ENCODE measurements at places on chromosomes 12 and 14. TPM values are rescaled to one million over a fixed set of nuclear protein-coding genes. Genes with fewer than 3 reads are reported as not detected.

- DNase-seq = no peak
These were observed 98.9 kb downstream of the CHST11 start for GRCh38 chr12:104555648-104556047.

GRCh38 chr12:58425481-58426392, 484.4 kb downstream of the ATP23 start:
- DNase-seq = no peak

- no peak for DNase-seq
These were observed 68.2 kb upstream of the MUCL1 start for GRCh38 chr12:54786081-54786480.

GRCh38 chr12:49293056-49293956, 1.6 kb upstream of the PRPH start:
- no peak for DNase-seq

GRCh38 chr12:120998435-120998834, 17.9 kb downstream of the C12orf43 start:
- DNase-seq = no peak

DNA sequence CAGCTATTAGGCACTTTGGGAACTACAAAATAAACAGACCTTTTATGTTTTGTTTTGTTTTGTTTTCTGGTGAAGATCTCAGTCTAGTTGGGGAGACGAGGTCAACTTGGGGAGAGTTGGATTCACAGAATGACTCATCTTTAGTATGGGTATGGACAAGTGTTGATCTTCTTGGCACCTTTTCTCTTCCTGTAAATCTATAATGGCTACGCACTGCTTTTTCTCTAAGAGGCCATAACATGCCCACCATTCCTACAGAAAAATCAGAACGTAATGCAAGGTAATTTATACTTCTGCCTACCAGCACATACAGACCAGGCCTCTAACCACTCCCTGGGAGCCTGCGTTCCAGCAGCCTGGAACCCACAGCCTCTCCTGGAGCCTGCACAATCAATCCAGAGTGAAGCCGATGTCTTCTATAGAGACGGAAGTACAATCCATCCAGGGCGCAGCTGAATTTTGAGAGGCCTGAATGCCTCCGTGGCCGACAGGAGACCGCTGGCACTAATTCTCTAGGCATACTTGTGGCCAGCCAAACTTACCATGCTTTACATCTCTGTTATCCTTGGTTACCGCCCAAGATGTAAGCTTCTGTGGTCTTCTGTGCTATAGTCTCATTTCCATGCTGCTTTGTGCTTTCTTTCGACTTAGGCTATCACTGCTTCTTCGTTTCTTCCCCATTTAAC, 717 bp downstream of the PPHLN1 start:
- no peak for DNase-seq

- no peak for DNase-seq
These were observed 11.9 kb upstream of the SH2B3 start for GRCh38 chr12:111393700-111394300.

DNA sequence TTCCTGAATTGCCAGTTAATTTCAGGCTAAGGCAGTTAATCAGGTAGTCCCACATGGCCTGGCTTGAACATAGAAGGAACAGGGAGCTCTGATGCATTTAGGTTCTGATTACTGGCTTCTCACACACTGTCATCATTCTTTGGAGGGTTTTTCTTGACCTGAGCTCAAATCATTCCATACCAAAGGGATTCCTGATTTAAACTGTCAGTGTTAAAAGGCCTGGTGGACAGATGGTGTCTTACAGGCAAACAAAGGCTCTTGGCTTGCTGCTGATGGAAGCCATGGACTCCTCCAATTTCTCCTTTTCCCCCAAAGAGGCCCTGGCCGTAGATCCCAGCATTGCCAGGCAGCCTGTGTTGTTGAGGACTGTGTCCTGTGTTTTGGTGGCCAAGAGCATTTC, 30.2 kb downstream of the CACNA1C start:
- no peak for DNase-seq

DNA sequence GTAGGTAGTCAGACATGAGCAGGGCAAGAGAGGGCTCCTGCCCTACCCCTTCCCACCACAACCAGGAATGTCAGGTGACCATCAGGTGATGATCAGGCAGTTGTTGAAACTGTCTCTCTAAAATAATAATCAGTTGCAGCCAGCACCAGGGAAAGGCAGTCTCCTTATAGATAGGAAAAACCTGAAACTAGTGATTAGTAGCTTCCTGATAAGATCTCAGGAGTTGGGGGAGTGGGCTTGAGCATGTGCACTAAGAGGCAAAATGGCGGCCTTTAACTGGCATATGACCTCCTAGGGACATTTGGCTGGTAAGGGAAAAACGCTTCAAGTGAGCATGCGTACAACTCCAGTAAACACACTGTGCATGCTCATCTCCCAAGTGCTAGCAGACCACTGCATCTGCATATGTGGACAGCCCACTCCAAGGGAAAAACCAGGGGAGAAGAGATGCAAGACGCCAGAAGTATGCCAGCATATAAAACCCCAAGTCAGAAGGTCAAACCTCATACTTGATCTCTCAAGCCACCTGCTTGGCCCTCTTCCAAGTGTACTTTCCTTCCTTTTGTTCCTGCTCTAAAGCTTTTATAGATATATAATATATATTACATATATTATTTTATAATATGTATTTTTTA, 37.1 kb downstream of the TGFB3 start:
- no peak for DNase-seq

DNA sequence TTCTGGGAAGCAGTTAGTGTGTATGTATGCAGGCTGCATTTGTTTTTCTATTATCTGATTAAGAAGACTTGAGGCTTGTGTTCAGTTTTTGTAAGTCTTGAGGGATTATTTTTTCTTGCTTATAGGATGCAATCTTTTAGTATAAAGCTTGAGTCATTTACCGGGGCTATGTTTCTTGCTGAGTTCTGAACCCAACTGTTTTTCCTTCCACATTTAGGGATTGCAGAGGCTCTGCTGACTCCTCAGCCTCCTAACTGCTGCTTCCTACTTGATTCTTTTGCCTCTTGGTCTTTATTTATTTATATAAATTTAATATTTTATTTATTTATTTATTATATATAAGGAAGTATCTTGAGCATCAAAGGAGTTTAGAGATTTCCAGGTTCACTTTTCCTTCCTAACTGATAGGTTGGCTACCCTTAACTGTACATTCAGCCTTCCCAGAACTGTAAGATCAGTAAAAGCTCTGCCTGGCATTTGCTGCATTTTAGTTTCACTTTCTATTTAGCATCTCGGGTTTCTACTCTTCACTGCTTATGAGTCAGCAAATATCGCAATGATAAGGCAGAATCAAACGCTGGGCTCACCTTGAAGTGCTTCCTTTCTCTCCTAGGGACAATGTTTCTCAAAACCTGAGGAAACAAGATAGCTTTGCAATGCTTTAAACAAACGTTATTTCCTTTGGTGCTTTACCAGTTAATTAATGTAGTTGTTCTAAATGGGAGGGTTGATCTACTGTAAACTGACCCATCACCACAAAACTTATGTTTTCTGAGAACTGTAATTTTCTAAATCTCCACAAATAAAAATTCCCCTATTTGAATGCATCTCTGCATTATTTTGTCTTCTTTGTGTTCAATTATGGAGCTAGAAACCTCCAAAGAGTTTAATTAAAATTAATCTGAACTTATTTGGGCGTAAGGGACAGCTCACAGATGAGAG, 1183.7 kb upstream of the TMEM132C start:
- peak; percentile 54 for DNase-seq

DNA sequence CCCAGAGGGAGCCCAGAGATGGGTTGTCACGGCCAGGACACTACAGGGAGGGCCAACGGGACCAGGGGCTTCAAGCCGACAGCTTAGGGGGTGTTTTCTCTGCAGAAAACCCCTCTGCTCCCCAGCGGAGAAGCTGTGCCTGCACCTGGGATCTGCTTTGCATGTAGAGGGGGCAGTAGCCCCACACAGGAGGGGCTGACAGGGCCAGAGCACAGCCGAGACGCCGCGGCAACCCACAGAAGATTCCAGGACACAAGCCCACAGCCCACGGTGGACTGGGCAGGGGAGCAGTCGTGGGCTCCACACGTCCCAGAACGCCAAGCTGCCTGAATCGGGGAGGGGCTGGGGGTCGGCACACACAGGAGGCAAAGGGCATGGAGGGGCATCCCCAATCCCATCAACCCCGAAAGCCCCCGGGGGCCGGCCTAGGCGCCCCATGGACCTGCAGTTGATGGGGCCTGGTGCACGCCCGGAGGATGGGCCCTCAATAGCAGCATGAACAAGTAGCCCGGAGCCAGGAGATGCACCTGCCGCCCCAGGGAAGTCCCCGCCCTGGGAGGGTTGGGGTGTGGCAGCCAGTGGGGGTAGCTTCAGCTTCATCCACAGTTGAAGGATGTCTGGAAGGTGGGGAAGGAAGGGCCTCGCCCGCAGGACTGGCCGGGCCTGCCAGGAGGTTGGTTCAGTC, 30.5 kb upstream of the TMEM179 start:
- DNase-seq = no peak

GRCh38 chr12:100715976-100716944, 78.3 kb upstream of the ANO4 start:
- DNase-seq = no peak

- DNase-seq = no peak
These were observed 190.1 kb upstream of the PRMT8 start for GRCh38 chr12:3300833-3301401.

DNA sequence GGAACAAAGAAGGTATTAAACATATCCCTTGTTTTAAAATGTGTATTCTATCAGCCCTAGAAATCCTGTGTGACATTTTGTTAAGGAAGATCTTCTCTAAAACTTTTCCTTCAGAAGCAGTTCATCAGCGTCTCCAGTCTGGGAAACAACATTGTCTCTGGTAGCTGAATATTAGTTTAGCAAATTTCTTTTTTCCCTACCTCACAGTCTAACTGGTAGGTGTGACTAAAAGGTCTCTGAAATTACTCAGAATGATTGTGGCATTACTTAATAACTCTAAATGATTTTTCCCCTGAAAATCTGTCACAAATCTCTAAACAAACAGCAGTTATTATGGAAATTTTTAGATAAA, 1044.8 kb downstream of the FLRT2 start:
- no peak for DNase-seq

- DNase-seq = no peak
These were observed 2.2 kb upstream of the KRT80 start for GRCh38 chr12:52193991-52194390.

DNA sequence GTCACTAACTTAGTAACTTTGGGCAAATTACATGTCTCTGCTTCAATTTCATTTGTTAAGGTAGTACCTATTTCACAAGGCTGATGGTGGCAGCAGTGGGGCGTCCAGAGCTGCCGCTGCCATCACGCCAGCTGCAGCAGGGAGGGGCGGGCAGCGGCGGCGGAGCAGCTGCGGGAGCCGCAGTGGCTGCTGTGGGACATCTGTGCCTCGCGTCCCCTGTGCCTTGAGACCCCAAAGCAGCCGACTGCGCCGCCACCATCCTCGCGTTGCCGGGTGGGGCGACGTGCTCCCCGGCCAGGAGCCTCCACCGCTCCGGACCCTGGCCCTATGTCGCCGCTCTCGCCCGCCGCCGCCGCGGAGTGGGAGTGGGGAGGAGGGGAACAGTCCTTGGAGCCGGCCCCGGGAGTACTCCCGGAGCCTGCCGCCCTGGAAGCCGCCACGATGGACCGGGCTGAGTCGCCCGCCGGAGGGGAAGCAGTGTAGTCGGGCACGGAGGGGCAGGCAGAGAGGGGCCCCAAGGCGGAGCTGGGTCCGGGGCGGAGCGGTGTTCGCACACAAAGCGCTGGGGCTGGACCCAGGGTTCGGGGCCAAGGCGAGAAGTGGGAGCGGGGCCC, 51.4 kb downstream of the A2M start:
- DNase-seq = peak; percentile 39

GRCh38 chr12:3170423-3171194, 93.4 kb downstream of the TSPAN9 start:
- no peak for DNase-seq

- DNase-seq = no peak
These were observed at the start of gene GZMB for GRCh38 chr14:24634158-24634557. GZMB (minus strand) TSS chr14:24634190; CDS start chr14:24634160, 30 bp downstream.

DNA sequence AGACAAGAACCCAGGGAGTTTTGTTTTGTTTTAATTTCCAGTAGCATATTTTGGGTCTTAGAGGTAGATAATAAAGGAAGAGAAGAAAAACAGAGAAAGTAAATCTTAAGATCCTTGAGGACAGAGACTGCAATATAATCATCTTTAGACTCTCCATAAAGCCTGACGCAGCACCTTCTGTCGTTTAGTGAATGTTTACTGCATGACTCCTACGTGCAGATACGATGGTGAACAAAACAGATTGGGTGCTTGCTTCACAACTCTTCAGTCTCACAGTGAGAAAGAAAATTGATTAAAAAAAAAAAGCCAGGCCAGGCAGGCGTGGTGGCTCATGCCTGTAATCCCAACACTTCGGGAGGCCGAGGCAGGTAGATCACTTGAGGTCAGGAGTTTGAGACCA, 86.9 kb downstream of the STON2 start:
- DNase-seq = no peak

DNA sequence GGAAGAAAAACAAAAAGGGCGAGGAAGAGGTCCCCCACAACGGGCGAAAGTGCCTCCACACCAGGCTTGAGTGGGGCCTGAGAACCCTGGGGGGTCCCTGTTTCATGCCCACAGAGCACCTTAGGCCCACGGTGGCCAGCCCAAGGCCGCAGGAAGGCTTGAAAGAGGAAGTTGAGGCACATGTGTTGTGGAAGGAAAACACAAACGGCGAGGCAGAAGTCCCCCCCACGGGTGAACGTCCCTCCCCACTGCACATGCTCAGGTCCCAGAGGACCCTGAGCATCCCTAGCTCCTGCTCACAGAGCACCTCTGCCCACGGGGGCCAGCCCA, 371.5 kb downstream of the ALG10 start:
- no peak for DNase-seq

DNA sequence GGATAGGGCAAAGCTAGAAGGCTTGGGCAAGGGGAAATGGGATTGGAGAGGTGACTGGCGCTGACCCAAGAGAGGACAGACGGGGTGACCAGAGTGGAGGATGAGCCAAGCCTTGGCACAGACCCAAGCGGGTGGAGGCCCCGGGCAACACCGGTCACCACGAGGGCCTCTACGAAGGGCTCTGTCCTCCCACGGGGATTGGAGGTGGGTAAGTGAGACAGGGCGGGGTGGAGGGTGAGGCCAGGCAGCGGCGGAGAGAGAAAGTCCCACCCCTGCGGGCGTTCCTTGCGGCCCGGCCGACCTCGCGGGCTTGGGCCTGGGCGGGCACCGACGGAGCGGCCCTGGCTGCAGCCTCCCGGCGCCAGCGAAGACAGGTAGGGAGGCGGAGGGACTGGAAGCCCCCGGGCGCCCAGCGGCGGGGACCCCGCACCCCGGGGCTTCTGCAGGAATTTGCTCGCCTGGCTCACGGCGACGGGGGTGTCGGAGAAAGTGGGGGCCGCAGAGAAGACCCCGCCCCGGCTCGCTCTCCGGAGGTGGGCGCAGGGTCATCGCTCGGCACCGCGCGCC, at the start of gene PAPLN:
PAPLN (plus strand) TSS at position 288 of the 567 bp plus-strand sequence. CDS start 2,273 bp downstream, outside the sequence.
- DNase-seq = no peak

- DNase-seq = no peak
These were observed 56.4 kb downstream of the EP400 start for GRCh38 chr12:132006056-132006680.

The AQP6 gene
- polyA plus RNA-seq = 14.6 TPM

The GPR135 gene
- polyA plus RNA-seq = 9.3 TPM

The FMNL3 gene
- polyA plus RNA-seq = 39.7 TPM

The KRT3 gene
- polyA plus RNA-seq = not detected

The GPR132 gene
- 0.24 TPM for polyA plus RNA-seq

The RNF212B gene
- polyA plus RNA-seq = 1.8 TPM

The CD4 gene
- 27.5 TPM for polyA plus RNA-seq

The NFATC4 gene
- polyA plus RNA-seq = 52.5 TPM

The ARMH4 gene
- 88.5 TPM for polyA plus RNA-seq

The PNN gene
- polyA plus RNA-seq = 222 TPM

The TAS2R31 gene
- 0.82 TPM for polyA plus RNA-seq

The GPR84 gene
- polyA plus RNA-seq = 0.26 TPM

The MON2 gene
- polyA plus RNA-seq = 60.9 TPM

The TMEM63C gene
- 0.86 TPM for polyA plus RNA-seq

All from left renal pelvis (tissue), 4 donors.